NCI-H526 (cell line): ENCODE measurements at places on chromosomes 4 and X.

GRCh38 chr4:142278171-142278570 lies 567.9 kb downstream of the INPP4B start:
- DNase-seq: no peak

DNA sequence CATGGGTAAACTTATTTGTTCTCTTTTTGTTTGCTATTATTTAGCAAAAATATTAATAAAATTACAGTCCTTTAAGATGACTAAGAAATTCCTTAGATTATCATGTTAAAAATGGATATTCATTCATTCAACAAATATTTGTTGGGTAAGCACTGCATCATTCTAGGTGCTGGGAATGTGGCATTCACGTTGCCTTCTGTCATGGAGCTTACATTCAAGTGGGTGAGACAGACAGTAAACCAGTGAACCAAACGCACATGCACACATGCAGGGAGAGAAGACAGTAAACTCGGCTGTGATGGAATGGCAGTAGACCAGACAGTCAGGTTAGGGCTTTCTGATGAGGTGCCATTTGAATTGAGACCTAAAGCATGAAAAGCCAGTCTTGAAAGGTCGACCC lies 91.8 kb downstream of the STOX2 start:
- no peak for DNase-seq

- no peak for DNase-seq
Measured at GRCh38 chrX:100642290-100642689, 1.7 kb upstream of the SRPX2 start.

DNA sequence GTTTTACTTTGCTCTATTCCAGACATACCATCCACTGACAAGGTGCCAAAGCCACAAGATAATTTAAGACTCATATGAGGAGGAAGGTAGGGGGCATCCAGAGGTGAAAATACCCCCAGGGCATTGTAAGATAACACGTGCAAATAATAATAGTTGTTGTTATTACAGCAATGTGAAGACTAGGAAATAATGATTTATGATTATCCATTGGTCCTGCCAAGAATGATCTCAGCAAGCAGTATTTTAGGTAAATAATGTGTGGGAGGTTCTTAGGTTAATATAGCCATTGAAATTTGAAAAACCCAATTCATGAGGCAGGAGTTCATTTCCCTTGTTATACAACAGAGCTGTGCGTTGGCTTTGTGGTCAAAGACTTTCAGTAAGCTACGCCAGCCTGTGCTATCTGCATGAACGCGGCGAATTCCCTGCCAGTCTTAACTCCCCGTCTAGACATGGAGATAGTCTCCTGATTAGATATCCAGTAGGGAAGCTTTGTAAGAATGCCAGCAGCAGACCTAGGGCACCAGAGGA lies 47.2 kb upstream of the MXRA5 start:
- no peak for DNase-seq

GRCh38 chr4:177228599-177228998 lies 81.1 kb upstream of the NEIL3 start:
- no peak for DNase-seq

GRCh38 chr4:7186031-7186430 lies 6.3 kb upstream of the SORCS2 start:
- DNase-seq: no peak

DNA sequence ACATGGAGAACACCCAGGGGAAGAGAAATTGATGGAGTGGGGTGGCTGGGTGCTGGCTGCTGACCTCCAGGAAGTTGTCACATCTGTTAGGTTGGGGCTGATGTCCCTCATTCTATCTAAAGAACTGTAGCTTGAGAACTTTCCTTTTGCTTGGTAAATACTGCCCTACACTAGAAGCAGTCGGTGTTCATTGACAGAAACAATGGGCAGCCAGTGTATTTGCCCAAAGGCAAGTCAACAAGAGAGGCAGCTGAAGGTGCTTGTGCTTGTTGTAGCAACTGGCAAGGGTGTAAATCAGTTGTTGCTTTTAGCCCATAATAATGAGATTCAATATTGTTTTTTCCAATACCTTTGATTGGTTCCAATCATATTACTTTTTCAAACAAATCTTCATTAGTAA lies 956 bp downstream of the TMEM154 start:
- DNase-seq: peak; percentile 12

DNA sequence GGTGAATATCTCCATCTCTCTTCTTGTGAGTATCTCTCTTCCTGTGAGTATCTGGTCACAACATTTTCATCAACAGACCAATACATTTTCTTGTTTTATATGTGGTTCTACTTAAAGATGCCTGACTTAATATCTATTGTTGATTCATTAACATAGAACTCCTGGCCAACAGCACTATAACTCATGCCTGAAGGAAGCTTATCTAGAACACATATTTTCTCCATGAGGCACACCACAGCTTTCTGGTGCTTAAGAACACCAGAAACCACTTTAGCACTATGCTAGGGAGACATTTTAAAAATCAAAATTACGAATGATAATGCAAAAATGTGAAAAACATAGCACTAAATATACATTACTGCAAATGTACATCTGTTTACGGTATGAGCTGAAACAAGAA lies 190.4 kb downstream of the GABRB1 start:
- DNase-seq: no peak

DNA sequence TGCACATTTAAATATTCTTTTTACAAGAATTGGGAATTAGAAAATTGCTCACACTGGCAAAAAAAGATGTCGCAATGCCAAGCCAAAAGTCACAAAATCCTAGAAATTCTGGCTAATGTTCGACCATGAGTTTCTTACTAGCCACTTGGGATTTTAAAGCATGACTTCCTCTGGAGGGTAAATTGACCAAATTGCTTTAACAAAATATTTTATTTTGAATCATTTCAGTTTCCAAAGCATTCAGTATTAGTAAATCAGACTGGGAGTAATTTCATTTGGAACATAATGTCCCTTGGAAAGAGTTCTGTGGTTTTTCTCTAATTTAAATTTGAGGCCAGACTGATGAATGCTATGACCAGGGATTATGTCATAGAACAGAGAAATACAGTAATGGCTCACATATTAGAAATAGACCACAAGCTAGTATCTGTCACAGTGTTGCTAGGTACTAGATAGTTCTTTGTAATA lies 7.6 kb upstream of the CXCL5 start:
- DNase-seq: no peak

GRCh38 chr4:94545296-94545695 lies 93.6 kb downstream of the PDLIM5 start:
- DNase-seq: no peak

GRCh38 chr4:52780206-52780605 lies 29.0 kb upstream of the ERVMER34-1 start:
- DNase-seq: no peak

DNA sequence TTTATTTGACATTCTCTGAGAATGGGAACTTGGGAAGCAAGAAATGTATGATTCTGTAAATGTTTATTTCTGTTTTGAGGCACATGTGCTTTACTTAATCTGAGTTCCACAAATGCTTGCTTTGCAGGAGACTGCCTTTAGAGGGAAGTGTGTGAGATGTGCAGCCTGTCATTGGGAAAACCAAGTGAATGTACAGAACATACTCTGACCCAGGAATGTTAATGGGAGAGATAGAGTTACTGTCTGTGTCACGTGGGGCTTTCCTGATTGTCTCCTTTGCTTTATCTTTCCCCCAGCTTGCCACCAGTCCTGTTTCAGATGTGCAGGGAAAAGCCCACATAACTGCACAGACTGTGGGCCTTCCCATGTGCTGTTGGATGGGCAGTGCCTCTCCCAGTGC lies 218.6 kb upstream of the ANXA3 start:
- DNase-seq: no peak

- DNase-seq: no peak
Measured at GRCh38 chr4:44231006-44231405, 217.6 kb downstream of the KCTD8 start.

DNA sequence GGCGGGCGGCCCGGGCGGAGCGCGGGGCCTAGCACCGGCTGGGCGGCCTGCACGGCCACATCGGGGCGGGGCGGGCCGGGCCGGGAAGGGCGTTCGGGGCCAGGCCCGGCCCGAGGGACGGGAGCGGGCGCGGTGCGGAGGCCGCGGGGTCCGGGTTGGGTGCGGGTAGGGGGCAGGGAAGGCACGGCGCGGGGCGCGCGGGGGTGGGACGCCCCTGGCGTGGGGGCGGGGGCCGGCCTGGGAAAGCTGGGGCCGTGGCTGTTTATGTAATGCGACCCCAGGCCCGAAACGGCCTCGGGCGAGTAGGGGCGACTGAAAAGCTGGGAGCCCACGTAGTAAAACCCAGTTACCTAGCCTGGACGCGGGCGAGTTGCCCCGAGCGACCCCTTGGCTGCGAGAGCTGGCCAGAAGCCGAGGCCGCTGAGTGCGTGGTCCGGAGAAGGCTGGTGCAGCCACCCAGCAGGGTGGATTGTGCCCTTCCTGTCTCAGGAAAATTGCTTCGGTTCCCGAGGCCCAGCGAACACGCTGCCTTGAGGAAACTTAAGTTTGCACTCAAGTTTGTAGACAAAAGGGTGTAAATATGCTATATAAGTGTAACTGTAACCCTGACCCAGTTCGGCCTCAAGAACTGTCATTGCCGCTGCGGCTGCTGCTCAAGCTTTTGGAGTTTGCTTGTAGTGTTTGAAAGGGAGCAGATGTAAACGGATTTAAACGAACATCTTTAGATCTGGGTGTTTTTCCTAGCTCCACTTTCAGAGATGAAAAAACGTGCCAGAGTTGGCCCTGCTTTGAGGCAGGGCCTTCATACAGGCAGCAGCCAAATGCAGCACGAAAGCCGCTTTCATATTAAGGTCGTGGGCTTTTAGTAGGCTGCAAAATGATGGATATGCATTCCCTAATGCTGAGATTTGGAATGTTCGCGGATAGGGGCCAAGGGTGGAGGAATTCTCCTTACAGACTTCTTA lies 674 bp downstream of the SEC24B start:
- DNase-seq: no peak

GRCh38 chr4:126172126-126172525 lies 857.4 kb downstream of the FAT4 start:
- no peak for DNase-seq

DNA sequence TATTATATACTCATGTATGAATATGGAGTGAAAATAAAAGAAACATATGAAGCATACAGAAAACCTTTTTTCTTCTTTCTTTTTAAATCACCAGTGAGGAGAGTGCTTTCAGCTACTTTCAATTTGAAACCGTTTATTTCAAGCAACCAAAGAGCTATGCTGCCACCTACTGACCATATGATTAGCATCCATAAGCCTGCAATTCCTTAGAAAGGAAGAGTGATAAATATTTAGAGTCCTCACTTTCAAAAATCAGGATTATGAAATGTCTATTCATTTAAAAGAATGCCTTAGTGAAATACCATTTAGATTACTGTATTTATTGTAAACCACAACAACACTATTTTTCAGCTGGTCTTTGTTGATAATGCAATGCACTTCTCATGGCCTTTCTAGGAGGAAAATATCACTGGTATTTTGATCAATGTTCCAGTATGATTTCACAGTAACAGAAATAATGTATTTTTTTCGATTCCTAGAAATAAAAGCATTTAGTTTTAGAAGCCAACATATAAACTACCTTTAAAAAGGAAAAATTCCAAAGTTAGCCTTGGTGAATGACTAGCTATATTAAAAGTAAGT lies 667.6 kb downstream of the PCDH18 start:
- peak; percentile 14 for DNase-seq

DNA sequence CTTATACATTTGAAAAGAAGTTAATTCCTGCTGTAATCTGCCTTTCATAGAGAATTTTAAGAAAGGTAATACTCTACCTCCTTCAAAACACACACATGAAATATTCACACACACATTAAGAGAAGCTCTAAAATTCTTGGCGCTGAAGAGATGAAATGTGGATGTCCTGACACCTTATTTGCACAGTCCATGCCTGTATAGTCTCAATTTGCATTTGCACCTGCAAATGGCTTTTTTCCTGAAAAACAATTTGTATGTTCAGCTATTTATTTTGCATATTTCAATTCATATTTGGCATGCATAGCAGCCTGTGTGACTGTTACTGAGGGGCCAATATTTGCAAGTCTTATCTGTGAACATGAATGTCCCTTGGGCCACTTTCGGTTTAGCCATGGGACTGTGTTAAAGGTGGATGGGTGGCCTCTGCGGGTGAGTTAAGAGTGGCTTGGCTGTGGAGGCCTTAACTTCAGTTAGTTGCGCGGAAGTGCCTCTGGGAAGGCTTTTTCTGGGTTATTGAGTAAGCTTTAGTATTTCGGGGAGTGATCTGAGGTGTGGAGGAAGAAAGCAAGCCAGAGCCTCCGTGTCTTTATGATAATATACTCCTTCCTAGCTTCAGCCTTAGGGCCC lies 443.3 kb upstream of the FAT1 start:
- peak; percentile 96 for DNase-seq

DNA sequence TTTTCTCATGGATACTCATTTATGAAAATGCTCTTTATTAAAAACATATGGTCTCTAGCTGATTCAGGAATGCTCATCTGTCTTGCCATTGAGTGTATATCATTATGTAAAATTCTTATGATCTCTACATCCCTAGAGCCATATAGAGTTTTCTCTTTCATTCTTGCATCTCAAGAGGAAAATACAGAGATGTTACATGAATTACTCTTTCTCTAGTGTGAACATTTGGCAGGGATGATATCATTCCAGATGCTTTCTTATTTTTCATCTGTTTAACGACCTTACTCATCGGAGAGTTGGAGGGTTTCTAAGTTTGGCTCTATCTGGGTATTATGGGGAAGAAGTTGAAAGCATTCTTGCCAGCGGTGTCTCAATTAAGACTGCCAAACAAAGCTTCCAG lies 202.9 kb upstream of the SLC7A11 start:
- no peak for DNase-seq

GRCh38 chrX:140180585-140180984 lies 215.3 kb upstream of the CXorf66 start:
- no peak for DNase-seq

- no peak for DNase-seq
Measured at GRCh38 chr4:47641755-47642154, 156.7 kb downstream of the ATP10D start.

DNA sequence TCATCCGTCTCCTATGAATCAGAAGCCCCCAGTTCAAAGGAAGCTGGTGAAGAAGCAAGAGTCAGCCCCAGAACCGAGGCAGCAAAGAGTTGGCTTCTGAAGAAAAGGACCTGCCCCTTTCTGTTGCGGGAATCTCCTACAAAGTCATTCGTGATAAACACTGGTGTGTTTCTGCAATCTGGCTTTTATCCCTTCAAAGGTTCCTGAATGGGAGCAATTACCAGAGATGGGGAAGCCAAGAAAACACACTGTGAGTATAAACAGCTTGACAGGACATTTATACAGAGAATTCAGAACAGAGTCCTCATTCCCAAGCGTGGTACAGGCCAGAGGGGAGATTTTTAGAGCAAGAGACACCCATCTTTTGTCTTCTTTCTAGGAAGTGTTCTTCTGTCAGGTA lies 226.8 kb upstream of the LNX1 start:
- DNase-seq: no peak

DNA sequence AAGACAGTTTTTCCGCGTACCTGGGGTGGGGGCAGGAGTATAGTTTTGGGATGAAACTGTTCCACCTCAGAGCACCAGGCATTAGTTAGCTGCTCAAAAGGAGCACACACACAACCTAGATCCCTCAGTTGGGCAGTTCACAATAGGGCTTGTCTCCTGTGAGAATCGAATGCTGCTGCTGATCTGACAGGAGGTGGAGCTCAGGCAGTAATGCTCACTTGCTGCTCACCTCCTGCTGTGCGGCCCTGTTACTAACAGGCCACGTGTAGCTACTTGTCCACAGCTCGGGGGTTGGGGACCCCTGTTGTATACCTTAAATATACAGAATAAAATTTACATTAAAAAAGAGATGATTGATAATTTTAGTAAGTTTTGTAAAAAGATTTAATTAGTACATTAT lies 191.5 kb downstream of the SLC7A11 start:
- DNase-seq: peak; percentile 18
